Stimulated activated CD4-positive, alpha-beta T cell treated with anti-CD3 and anti-CD28 coated beads, TNF-alpha, amount 100 ng/mL, for 4 hours (primary cell): ENCODE measurements at places on chromosomes 4 and X.

DNA sequence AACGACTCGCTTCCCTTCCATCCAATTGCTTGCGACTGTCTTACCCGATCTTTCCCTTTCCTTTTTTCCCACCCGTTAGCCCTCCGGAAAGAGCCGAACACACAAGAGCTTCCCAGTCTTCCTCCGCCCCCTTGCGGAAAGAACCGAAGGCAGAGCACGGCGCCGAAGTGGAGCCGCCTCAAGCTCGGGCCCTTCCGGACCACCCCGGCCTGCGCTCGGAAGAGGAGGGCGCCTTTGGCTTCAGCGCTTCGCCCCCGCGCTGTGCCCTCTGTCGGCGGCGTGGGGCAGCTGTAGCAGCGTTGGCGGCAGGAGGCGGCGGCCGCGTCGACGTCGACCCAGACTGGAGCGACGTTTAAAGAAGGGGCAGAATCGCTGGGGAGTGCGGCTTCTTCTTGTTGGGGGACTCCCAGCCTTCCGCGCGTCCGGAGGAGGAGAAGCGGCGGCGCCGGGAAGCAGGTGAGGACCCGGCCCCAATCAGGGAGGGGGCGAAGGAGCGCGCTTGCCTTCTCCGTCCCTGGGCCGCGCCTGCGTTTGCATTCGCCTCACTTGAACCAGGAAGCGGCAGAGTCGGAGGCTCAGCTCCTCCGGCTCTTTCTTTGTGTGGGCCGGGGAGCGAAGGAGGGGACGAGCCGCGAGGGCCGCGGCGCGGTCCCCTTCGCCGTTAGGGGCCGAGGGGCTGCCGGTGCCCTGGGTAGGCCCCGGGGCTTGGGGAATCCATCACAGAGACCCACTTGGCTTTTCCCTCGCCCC, at the start of gene ZBTB33:
TSS of gene ZBTB33 (plus strand) at position 291 of the 750 bp plus-strand sequence. CDS start 2,604 bp downstream, outside the sequence.
- peak; percentile 67 for DNase-seq

- DNase-seq = no peak
These were observed 6.8 kb upstream of the PNPLA4 start for GRCh38 chrX:7934026-7934425.

DNA sequence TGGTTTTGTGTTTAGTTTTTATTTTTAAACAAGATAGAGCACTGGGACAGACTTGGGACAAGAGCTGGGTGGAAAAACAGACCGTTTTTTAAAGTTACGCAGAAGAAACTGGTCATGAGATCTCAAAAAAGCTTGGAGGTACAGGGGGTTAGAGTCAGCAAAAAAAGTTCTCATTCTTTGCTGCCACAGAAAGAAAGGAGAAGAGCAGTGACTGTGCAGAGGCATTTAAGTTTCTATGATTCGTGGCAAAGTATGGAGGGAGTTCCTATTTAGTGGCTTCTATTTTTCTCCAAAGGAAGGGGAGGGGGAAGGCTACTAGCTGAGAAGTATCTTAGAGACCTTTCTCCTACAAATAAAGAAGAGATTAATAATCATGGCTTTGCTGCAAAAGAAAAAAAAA, 68.3 kb downstream of the MANBA start:
- no peak for DNase-seq

- DNase-seq = no peak
These were observed 8.2 kb downstream of the CLCN3 start for GRCh38 chr4:169628579-169628978.

DNA sequence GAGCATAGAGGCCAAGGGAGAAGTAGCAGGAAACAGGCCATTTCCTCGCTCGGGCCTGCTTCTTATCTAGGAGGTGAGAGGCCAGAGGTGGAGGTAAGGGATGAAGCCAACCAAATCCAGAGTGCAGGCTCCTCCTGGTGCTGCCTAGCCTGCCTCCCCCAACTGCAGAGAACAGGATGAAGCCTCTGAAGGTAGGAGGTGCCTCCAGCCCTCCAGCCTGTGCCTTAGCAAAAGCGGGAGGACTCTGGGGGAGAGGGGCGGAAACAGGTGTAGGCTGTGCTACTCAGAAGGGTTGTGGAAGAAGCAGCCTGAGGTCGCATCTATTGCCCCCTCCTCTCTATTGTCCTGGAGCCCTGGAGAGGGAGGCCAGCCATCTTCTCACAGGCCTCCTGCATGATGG, 2.9 kb upstream of the MTM1 start:
- DNase-seq = no peak

GRCh38 chr4:188930822-188931221, 791.6 kb downstream of the TRIML1 start:
- no peak for DNase-seq

- no peak for DNase-seq
These were observed 117.2 kb upstream of the MED14 start for GRCh38 chrX:40852586-40852985.

DNA sequence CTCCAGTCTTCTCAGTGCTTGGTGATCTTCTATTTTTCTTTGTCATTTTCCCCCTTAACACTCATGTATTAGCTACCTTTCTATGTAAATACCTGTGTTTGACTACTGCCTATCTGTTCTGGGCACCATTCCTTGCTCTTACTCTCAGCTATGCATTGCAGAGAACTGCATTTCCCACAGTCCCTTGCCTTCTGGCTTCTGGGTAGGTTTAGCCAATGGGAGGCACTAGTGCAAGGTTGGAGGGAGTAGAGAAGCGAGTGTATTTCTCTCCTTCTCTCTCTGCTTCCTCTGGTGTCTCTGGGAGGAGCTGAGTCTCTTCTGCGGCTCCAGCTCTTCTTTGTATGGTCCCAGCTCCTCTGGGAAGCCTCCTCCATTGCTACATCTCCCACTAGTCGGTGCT, 50.5 kb downstream of the CWH43 start:
- DNase-seq = no peak

DNA sequence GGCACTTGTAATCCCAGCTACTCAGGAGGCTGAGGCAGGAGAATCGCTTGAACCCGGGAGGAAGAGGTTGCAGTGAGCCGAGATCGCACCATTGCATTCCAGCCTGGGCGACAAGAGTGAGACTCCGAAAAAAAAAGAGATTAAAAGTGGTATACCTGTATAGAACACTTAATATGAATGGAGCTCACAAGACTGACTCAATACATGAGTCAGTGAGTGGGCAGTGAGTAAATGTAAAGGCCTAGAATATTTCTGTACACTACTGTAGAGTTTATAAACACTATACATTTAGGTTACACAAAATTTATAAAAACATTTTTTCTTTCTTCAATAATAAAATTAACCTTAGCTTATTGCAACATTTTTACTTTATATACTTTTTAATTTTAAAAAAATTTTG, 93.8 kb downstream of the CENPC start:
- no peak for DNase-seq

DNA sequence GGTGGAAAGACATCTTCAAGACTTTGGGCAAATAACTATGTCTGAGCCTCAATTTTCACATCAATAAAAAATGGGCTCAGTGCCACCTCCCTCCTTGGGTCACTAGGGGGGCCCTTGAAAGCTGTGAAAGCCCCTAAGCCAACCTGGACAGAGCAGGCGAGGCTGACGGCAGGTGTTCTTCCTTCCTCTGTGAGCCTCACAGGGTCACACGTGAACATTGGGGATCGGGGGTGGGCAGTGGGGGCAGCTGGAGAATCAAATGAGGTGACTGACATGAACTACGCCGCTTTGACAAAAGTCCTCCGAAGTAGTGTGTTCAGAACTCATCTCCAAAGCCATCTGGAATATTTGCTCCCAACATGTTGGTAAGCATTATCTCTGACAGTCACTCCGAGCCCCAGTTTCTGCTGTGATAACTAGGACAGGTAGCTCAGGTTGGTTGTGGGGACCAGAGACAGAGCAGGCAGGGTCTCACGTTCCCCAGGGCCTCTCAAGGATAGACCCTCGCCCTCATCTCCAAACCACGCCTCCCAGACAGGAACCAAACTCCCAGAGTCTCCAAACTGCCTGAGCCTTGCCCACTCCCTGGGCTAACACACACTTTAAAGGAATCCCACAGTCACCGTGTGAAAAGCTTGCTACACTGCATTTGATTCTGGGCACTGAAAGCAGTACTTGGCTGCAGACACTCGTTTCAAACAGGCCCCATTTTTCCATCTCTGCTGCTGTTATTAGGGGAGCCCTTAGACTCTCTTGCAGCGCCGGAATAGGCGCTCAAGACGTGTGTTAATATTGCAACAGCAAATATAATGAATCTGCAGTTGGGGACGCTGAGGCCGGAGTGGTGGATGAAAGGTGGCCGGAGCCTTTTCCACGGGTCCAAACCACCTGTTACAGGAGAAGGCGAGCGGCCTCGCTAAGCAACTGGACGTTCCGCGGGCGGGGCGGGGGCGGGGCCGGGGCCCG, 717 bp upstream of the WFS1 start:
- no peak for DNase-seq

GRCh38 chr4:2428496-2429213, 9.9 kb downstream of the CFAP99 start:
- no peak for DNase-seq

DNA sequence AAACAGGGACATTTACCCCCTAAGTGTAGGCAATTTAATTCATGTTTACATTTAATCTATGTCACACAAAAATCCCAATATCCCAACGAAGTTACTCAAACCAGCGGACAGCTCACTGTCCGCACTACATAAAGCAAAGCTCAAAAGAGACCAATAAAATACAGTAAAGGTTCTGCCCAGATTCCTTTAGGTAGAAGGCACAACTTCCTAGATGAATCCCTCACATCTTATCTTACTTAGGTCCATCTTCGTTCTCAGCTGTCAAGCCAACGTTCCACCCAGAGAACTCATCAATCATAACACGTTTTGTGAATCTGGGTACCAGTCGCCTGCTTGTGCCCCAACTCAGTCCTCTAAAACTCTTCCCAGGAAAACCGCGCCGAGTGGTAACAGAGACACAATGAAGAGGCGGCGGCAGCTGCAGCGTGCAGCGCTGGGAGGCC, 1.7 kb downstream of the HNRNPDL start:
- DNase-seq = no peak

- no peak for DNase-seq
These were observed 56.7 kb upstream of the WDR19 start for GRCh38 chr4:39125600-39125985.

GRCh38 chr4:165359506-165359905, 19.3 kb upstream of the CPE start:
- DNase-seq = no peak

- no peak for DNase-seq
These were observed 1.4 kb downstream of the RAI2 start for GRCh38 chrX:17859609-17860178.

GRCh38 chr4:7513671-7514070, 78.9 kb upstream of the PSAPL1 start:
- no peak for DNase-seq

DNA sequence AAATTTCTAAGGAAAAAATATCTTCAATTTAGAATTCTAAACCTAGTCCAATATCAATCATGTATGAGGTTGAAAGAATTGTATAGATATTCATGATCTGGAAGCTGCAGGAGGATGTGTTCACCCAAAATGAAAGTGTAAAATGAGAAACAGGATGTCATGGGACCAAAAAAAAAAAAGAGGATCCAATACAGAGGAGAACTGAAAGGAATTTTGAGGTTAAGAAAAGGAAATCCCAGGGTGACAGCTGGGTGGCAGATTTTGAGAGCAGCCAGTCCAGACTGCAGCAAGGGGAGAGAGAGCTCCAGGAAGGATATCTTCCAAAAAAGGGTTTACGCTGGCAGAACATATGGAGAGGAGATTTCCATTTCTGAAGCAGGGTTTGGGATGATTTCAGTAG, 38.9 kb downstream of the TLR10 start:
- DNase-seq = no peak
